Eye (tissue), 1 donor: ENCODE measurements at places on chromosomes 6 and 20.

DNA sequence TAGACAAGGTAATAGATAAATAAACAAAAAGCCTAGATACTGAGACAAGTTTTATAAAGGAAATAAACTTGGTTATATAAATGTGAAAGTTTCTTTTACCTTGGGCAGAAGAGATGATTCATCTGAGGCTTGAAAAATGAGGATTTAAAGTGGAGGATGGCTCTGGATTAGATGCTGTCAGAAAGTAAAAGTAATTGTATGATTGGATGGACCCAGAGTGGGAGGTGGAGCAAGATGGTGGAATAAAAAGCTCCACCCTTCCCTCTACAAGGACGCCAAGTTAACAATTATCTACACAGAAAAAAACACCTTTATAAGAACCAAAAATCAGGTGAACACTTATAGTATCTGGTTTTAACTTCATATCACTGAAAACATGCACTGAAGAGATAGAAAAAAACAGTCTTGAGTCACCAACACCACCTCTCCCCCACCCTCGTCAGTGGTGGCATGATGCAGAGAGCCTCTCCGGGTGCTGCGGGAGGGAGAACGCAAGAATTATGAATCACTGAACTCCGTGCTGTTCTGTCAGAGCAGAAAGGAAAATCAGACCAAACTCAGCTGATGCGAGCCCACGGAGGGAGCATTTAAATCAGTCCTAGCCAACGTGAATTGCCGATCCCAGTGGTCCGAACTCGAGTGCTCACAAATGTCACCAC, 84.7 kb upstream of the GJE1 start:
- no peak for DNase-seq

DNA sequence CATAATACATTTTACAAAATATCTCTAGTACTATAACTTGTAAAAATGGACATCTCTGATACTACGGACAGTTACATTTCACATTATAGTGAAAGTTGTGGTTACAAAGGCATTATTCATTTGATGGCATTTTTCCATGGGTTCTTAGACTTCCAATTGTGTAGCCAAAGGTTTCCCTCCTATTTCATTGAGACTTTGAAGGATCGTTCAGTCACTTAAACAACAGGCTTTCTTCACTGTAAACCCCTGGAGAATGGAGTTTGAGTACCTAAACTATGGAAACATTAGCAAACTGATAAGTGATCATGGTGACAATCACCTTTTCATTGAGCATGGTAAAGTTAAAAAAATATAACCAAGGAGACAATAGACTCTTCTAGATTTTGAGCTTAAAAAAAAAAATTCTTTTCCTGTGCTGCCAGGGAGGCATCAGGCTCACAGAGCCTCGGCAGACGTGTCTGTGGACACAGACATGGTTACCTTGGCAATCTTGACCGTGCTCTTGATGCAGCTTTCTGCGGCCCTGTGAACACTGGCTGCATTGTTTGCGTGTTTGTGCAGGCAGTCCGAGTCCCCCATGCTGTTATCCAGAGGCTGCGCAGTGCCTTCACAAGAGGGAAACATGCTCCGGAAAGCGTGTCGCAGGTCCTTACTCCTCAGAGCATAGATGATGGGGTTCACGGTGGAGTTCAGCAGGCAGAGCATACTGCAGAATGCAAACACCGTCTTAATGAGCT, 22.6 kb downstream of the CNR1 start:
- no peak for DNase-seq

DNA sequence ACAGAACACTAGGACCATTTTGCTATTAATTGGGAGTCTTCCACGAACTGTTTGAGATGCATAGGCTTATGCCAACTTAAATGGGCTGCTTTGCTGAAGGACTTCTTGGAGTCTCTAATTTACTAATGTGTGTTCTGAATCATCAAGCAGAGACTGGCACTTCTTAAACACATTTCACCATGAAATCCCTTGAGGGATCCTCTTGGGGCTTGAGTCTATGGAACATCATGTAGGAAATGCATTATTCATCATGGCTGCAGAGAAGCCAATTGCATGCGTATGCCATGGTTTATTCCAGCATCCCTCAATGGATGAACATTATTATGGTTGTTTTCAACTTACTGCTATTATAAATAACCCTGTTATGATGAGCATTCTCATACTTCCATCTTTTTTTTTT, 73.4 kb downstream of the FGD2 start:
- no peak for DNase-seq

- no peak for DNase-seq
Measured at GRCh38 chr6:159854959-159855358, 35.8 kb upstream of the MAS1 start.

DNA sequence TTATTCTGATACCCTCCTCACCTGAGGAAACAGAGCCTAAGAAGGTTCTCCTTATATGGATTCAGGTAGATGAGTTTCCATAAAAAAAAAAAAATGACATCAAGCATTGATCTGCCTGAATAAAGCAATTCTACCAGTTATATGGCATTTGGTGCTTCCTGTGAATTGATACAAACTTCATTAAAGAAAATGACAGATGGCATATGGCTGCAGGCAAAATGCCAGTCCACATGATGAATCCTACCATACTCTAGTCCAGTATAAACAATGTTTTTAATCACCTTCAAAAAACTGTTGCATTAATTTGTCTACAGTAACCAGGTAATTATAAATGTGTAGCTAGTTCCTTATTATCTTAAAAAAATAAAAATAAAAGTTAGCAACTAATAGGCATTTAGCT, 559.2 kb upstream of the FLRT3 start:
- no peak for DNase-seq

- peak; percentile 21 for DNase-seq
Measured at GRCh38 chr20:19849341-19850197, 91.5 kb downstream of the RIN2 start.

DNA sequence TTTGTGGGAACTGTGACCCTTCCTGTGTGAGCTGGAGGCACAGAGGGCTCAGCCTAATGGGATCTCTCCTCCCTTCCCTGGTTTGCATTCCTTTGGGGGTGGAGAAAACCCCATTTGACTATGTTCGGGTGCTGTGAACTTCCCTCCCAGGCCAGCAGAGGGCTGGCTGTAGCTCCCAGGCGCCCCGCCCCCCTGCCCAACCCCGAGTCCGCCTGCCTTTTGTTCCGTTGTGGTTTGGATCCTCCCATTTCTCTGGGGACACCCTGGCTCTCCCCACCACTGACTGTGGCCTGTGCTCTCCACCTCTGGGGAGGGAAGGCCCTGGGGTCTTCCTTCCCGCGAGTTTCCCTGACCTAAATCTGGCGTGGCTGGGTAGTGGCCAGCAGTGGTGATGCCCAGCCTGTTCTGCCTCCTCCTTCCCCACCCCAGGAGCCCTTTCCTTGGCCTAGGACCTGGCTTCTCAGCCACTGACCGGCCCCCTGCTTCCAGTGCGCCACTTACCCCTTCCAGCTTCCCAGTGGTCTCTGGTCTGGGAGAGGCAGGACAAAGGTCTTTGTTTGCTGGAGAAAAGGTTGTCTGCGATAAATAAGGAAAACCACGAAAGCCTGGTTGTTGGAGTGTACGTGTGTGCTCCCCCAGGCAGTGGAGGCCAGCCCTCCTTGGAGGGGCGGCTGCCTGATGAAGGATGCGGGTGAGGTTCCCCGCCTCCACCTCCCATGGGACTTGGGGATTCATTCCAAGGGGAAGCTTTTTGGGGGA, 4.9 kb downstream of the VEGFA start:
- peak; percentile 90 for DNase-seq

DNA sequence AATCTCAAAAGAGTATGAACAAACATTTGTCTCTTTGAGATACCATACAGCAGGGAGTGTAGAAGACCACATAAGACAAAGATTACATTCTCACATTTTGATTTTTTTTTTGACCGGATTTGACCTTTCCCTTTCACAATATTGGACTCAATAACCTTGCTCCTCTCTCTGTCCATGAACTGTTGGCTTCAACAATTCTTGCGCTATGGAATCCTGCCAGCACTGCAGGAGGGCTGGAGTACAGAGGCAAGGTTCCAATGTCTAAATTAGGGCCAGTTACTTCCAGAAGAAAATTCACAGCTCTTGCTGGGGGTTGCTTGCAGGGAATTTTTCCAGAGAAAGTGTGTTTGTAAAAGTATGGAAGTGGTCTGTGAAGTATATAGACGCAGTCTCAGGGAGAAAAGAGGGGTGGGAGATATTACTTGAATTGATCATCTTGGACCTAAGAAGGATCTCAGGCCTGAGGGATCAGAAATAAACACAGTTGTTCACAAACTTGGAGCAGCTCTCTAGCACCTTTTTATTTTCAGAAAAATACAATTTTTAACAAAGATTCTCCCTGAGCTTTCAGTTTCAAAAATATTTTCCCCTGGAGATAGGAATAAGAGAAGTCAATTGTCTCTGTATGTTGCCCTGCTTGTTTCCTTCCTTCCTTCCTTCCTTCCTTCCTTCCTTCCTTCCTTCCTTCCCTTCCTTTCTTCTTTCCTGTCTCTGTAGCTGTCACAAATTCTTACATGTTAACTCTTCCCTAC, 765.9 kb downstream of the BCKDHB start:
- DNase-seq: peak; percentile 12

DNA sequence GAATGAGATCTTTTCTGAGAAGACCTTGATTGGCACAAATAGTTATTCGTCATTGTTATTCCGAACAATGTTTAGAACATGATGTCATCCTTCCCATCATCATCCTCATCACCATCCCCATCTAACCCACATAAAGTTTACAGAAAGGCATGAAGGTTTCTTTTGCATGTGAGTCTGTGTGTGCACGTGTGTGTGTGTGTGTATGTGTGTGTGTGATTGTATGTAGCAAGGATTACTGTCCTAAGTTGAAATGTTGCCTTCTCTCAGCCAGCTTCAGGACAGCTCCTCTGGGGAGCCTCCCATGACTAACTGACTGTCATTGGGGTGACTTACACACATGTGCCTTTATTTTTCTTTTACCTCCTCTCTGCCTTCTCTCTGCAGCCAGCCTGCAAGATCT, 113.5 kb downstream of the SLC22A3 start:
- no peak for DNase-seq

GRCh38 chr6:48959251-48960060, 503.6 kb downstream of the MMUT start:
- no peak for DNase-seq

GRCh38 chr20:53445321-53445731, 148.3 kb downstream of the ZNF217 start:
- DNase-seq: peak; percentile 16

GRCh38 chr20:10715035-10715434, 41.2 kb upstream of the JAG1 start:
- DNase-seq: no peak

DNA sequence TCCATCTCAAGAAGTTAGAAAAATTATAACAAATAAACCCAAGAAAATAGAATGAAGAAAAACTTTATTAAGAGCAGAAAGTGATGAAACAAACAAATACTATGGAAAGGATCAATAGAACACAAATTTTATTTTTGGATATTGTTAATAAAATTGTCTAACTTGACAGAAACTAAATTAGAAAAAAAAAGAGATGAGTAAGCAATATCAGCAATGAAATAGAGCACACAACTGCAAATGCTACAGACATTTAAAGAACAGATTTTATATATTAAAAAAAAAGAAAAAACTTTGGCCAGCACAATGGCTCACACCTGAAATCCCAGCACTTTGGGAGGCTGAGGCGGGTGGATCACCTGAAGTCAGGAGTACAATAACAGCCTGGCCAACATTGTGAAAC, 628.0 kb downstream of the EPHA7 start:
- DNase-seq: no peak

GRCh38 chr20:30910937-30911725, 346.3 kb upstream of the DEFB115 start:
- DNase-seq: no peak
